Gastroesophageal sphincter (tissue), 4 donors: ENCODE measurements at places on chromosomes 6 and 20.

- ATAC-seq = peak; percentile 44
These were observed 9.9 kb downstream of the BAG2 start for GRCh38 chr6:57182017-57182432.

DNA sequence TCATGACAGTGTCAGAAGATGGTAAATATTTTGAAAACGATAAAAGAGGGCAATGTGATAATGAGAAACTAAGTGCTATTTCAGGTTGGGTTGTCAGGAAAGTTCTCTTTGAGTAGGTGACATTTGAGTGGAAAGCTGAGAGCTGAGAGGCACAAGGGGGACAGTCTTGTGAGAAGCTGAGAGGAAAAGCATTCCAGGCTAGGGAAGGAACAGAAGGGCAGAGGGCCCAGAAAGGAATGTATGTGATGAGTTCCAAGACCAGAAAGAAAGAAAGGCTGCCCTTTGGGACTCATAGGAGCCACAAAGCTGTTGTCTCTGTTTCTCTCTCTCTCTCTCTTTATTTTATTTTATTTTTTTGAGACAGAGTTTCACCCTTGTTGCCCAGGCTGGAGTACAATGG is 7.6 kb upstream of the RNF182 start:
- ATAC-seq = no peak

GRCh38 chr20:43124241-43124640 is 65.5 kb downstream of the PTPRT start:
- no peak for ATAC-seq

DNA sequence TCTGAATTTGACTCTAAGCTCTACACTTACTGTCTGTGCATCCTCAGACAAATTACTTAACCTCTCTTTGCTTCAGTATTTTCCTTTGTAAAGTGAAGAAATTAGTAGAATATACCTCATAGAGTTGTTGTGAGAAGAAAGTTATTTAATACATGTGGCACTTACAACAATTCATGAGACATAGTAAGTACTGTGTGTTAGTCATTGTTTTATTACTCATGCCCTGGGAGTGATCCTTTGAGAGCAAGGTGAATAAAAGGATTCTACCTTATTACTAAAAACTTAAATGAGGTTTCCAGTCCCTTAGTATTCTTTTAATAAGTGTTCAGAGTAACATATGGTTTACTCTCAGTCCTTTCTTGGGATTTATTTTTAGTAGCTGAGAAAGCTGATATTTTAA is 233.6 kb upstream of the MAP3K7 start:
- ATAC-seq = no peak

DNA sequence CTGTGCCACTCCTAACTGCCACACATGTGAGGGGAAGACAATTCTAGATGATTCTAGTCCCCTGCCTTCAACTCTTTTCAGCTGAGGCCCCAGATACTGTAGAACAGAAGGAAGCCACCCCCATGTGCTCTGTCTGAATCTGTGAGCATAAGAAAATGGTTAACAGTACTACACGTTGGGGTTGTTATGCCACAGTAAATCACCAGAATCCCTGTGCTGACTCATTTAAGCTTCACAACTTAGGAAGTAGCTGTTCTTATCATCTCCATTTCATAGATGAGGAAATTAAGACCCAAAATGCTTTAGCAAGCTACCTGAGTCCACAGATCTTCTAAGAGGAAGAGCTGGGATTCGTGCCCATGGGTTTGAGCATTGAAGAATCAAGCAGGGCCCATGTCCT is 27.4 kb upstream of the SCRT2 start:
- no peak for ATAC-seq

DNA sequence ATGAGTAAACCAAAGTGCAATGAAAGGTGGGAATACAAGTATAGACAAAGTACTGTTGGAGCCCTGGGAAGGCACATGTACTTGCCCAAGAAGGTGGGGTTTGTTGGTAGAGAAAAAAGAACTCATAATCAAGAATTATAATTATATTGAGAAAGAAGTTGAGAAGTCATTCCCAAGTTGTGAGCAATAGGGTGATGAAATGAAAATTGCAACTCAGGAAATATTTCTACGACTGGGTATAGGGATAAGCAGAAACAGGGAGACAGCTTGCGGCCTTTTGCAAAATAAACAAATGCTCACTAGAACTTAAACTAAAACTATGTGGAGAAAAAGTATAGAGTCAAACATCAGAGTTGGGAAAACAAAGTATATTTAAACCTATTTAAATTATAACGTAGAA is 250.7 kb upstream of the FAM83B start:
- ATAC-seq = no peak

DNA sequence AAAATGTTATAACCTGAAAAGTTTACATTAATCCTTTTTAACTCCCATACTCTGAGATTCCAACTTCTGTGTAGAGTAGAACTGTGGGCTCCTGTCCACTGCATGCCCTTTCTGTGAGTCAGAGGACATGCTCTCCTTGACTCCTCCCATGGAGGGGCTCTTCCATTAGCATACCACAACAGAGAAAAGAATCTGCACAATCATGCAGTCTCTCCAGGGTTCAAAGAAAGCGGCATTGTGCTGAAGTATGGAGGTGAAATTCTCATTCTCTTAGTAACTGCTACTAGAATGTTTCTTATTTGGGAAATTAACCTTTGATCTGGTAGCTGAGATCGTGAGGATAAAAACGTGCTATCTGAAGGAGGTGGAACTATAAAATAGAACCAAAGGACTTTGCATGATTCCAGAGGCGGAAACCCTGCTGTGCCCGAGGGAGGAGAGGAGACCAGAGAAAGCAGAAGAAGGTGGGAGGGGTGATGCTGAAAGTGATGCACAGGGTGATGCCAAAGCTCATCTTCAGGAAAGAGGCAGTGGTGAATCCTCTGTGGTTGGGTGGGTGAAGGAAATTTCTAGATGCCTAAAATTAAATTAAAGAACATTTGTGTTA is 202.2 kb upstream of the PCSK2 start:
- no peak for ATAC-seq

DNA sequence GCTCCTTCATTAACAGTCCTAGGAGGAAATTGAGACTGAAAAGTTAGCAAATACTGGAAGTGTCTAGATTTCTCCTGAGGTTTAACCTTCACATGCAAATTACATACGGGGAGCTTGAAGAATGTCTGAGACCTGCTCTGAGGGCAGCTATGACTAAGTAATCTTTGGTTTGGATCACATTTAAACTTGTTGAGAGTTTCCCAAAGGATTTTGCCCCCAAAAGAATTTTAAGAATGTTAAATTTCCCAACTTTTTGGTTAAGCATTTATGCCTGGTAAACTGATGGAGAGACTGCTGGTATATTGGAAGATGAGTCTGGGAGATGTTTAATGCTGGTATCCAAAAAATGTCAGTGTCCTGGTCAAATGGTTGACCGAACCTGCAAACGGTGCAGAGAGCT is 97.0 kb downstream of the RREB1 start:
- no peak for ATAC-seq

GRCh38 chr20:25296094-25297093 is 48.5 kb downstream of the PYGB start:
- peak; percentile 5 for ATAC-seq

GRCh38 chr20:50245498-50246366 is 55.1 kb downstream of the CEBPB start:
- no peak for ATAC-seq

- no peak for ATAC-seq
These were observed 53.8 kb upstream of the TSHZ2 start for GRCh38 chr20:52918311-52918710.
